ENCODE measurements at places on chromosomes 2 and 18. TPM values are rescaled to one million over a fixed set of nuclear protein-coding genes. Genes with fewer than 3 reads are reported as not detected.
A peak's percentile ranks its signal among the peaks of the same experiment; 100 is the strongest.

DNA sequence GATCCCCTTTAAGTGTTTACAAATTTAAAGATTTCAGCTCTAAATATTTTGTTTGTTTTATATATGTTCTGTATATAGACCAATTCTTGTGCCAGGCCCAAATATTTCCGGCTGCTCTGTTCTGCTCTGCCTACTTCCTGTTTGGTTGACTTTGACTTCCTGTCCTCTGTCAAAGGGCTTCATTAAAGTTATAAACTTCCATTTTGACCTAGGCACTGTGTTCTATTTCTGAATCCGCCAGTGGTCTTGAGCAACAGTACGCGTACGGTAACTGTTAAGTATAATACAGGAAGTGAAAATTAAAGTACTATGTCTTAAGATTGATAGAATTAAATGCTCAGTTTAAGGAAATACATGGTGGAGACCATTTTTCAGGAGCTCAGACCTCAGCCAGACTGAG is 13.5 kb upstream of the REL start:
- H3K4me3 ChIP-seq: no peak overlapping the region
- no peak overlapping the region for H3K27ac ChIP-seq
- H3K36me3 ChIP-seq: no peaks in the 10 kb centered on the region
- no peaks in the 10 kb centered on the region for H3K4me1 ChIP-seq
- no peak for DNase-seq
- H3K27me3 ChIP-seq: no peaks in the 10 kb centered on the region

DNA sequence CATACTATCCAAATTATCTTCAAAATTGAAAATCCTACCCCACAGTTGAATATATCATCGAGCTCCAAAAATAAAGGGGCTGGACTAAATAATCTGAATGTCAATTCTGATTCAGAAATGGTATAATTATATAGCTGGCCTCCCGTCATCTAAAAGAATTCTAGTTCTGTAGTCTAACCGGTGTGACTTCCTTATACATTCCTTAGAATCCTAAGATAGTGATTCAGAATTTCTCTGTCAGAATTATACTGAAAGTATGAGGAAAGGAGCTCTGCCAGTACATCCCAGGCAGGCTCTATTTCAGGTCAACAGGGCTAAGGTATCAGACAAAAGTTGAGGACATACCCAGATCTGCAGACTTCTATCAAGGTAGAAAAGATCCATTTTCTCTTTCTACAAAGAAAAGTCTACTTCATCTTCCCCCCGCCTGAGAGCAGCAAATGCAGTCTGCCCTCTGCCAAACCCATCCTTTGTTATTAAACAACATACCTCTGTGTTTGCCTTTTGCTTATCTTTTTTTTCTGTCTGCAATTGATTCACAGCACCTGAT is 128.5 kb downstream of the METTL4 start:
- H3K27ac ChIP-seq: peak overlapping the region; percentile 57
- peaks cover 18% of the 10 kb centered on the region for H3K4me1 ChIP-seq
- no peaks in the 10 kb centered on the region for H3K36me3 ChIP-seq
- H3K4me3 ChIP-seq: no peak overlapping the region

GRCh38 chr2:72694715-72695496 is 130.9 kb downstream of the EXOC6B start:
- DNase-seq: peak; percentile 49
- no peaks in the 10 kb centered on the region for H3K36me3 ChIP-seq
- H3K4me3 ChIP-seq: no peak overlapping the region
- H3K27ac ChIP-seq: no peak overlapping the region
- peaks cover 8% of the 10 kb centered on the region for H3K4me1 ChIP-seq

Gene HOXD12
- not detected for total RNA-seq

Gene CDH20
- not detected for total RNA-seq

Gene VAMP5
- 47.5 TPM for total RNA-seq

DNA sequence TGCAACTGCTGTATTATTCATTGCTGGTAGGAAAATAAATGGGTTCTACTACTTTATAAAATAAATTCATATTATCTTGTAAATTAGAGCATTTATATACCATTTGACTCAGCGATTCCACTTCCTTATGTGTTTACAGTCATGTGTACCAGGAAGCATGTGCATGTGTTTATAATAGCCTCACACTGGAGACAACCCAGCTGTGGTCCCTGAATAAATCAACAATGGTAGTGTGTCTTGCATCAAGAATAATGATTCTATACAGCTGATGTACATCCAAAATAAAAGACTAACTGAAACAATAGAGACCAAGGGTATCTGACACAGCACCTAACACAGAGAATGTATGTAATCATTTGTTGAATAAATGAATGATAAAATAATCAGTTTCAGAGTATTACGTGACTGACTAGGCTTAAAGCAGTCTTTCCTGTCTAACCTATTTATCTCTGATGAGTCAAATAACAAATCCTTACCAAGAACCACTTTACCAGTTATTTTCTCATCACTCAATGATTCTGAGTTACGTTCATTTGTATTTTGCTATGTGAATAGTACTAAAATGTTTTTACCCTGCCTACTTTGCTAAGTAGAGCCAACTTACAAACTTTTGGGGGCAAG is 216.8 kb downstream of the UBE2E3 start:
- H3K4me3 ChIP-seq: no peak overlapping the region
- no peaks in the 10 kb centered on the region for H3K27me3 ChIP-seq
- no peak for DNase-seq
- peaks cover 5% of the 10 kb centered on the region for H3K4me1 ChIP-seq
- no peak overlapping the region for H3K27ac ChIP-seq

Gene HOXD1
- total RNA-seq: not detected

DNA sequence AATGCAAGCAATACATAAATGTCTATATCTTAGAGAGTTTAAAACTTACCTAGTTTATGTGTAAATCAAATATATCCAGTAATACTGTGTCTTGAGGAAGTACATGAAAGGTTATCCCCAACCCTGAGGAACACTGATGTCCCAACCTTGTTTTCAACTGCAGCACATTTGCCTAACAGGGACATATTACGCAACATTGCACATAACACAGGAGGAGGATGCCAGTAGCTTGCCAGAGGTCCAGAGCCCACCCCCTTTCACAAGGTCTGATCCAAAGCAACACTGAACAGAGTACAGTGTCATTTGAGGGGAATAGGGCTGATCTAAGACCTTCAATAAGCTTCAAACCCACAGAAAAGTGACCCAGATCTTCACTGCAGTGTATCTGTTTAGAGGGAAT is 678.5 kb downstream of the ARHGAP15 start:
- H3K27me3 ChIP-seq: no peaks in the 10 kb centered on the region
- no peak overlapping the region for H3K27ac ChIP-seq
- H3K4me1 ChIP-seq: peaks cover 11% of the 10 kb centered on the region
- no peak for DNase-seq
- H3K36me3 ChIP-seq: no peaks in the 10 kb centered on the region

GRCh38 chr2:96267159-96267971 is 1.3 kb downstream of the CIAO1 start:
- H3K4me3 ChIP-seq: peak overlapping the region; percentile 87
- H3K27ac ChIP-seq: no peak overlapping the region
- H3K4me1 ChIP-seq: peaks cover 19% of the 10 kb centered on the region
- DNase-seq: peak; percentile 70

Gene NEU2
- total RNA-seq: not detected

- H3K36me3 ChIP-seq: no peaks in the 10 kb centered on the region
- no peak overlapping the region for H3K27ac ChIP-seq
- no peak for DNase-seq
- no peaks in the 10 kb centered on the region for H3K4me1 ChIP-seq
- H3K4me3 ChIP-seq: no peak overlapping the region
- no peaks in the 10 kb centered on the region for H3K27me3 ChIP-seq
Observed at GRCh38 chr18:37176621-37176934, 347.7 kb downstream of the KIAA1328 start.

- H3K27me3 ChIP-seq: no peaks in the 10 kb centered on the region
- DNase-seq: no peak
- H3K4me3 ChIP-seq: no peak overlapping the region
- H3K27ac ChIP-seq: no peak overlapping the region
- H3K4me1 ChIP-seq: peaks cover 6% of the 10 kb centered on the region
Observed at GRCh38 chr2:236511266-236511665, 58.4 kb upstream of the ACKR3 start.

Gene VAMP8
- not detected for total RNA-seq

DNA sequence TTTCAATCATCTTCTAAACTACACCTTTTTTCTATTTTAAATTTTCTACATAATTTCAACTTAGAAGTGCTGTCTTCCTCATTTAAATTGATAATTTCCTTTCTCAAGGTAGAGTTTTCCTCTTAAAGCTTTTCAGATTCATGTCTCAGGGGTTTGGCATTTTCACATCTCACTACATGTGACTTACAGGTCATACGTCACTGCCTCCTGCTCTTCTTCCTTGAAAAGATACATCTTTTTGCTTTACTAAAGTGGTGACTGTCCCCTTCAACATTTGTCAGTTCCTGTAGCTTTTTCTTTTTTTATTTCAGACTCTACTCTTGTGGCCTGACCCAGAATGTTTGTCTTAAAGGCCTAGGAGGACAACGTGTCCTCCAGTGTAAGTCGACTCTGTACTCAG is 17.1 kb upstream of the RUFY4 start:
- no peak overlapping the region for H3K27ac ChIP-seq
- no peak for DNase-seq
- no peaks in the 10 kb centered on the region for H3K27me3 ChIP-seq
- H3K4me3 ChIP-seq: no peak overlapping the region
- no peaks in the 10 kb centered on the region for H3K4me1 ChIP-seq

Gene DPYSL5
- total RNA-seq: not detected

GRCh38 chr2:68237976-68238580 is 14.3 kb downstream of the PPP3R1 start:
- H3K4me3 ChIP-seq: no peak overlapping the region
- peaks cover 7% of the 10 kb centered on the region for H3K36me3 ChIP-seq
- no peaks in the 10 kb centered on the region for H3K27me3 ChIP-seq
- no peak overlapping the region for H3K27ac ChIP-seq
- peaks cover 50% of the 10 kb centered on the region for H3K4me1 ChIP-seq

- no peaks in the 10 kb centered on the region for H3K36me3 ChIP-seq
- H3K27me3 ChIP-seq: no peaks in the 10 kb centered on the region
- DNase-seq: no peak
Observed at GRCh38 chr2:42722320-42723190, 41.4 kb downstream of the OXER1 start.

Gene NCKAP5
- 1.2 TPM for total RNA-seq

DNA sequence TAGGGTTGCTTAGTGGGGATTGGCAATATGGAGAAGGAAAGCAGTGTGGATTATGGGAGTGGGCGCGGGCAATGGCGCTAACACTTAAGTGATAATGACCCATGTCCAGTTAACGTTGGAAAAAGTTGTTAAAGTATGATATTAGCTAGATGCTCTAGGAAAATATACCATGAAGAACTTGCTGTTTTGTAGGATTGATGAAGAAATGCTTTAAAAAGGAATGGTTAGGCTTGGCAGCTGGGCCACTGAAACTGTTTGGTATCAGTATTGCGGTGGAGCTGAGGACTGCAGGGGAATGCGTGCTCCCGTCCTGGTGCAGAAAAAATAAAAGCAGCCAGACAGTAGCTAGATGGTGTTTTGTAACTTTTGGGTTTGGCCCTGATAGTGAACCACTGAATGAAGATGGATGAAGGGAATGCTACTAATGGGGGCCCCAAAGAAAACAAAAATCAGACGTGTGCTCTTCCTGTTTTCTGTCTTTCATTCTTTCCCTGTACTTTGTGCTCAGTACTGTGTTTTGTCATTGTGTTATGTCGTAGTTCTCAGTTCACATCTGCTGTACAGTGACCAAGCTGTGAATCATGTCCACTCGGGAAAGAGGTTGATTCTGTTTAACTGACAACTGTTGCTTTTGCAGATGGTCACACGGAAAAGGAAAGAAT is 999 bp downstream of the INSIG2 start:
- H3K27ac ChIP-seq: peak overlapping the region; percentile 27
- peaks cover 31% of the 10 kb centered on the region for H3K4me1 ChIP-seq

GRCh38 chr2:211401328-211401727 is 844.9 kb downstream of the CPS1 start:
- no peaks in the 10 kb centered on the region for H3K36me3 ChIP-seq
- no peak overlapping the region for H3K27ac ChIP-seq
- no peaks in the 10 kb centered on the region for H3K4me1 ChIP-seq
- no peaks in the 10 kb centered on the region for H3K27me3 ChIP-seq
- H3K4me3 ChIP-seq: no peak overlapping the region

DNA sequence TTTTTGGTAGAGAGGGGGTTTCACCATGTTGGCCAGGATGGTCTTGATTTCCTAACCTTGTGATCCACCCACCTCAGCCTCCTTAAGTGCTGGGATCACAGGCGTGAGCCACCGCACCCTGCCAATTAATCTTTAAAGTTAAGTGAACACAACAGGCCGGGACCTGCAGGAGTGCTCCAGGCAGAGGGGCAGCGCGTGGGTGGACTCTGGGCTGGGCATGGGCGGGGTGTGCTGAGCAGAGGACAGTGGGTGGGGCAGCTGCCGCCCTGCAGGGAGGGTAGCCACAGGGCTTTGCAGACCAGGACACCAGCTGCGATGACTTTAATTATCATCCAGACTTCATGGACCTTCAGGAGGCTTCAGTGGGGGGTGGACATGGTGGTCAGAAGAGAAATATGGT is 8.8 kb upstream of the GPR148 start:
- H3K27me3 ChIP-seq: no peaks in the 10 kb centered on the region
- no peaks in the 10 kb centered on the region for H3K4me1 ChIP-seq
- H3K27ac ChIP-seq: no peak overlapping the region
- H3K36me3 ChIP-seq: no peaks in the 10 kb centered on the region
- no peak overlapping the region for H3K4me3 ChIP-seq
- no peak for DNase-seq

Gene CRYGC
- total RNA-seq: not detected

Gene RND3
- total RNA-seq: 178 TPM

Gene TTR
- total RNA-seq: not detected

DNA sequence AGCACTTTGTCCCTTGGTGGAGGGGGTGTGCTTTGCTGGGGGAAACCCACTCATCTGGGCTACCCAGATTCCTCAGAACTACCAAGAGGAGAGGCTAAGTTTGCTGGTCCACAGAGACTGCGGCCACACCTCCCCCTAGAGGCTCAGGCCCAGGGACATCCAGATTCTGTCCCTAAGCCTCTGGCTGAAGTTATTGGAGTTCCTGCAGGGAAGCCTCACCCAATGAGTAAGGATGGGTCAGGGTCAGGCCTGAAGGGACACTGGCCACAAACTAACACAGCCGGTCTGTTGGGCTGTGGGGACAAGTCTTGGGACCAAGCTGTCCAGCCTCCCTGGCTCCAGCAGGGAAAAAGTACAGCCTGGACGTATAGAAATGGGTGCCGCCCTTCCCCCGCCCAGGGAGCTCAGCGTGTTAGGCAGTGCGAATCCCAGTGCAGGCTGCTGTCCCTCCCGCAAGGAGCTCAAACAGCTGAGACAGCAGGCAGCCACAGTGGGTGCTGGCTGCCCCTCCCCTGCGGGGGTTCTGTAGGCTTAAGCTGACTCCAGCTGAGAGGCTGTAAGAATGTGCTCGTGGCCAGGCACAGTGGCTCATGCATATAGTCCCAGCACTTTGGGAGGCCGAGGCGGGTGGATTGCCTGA is 86.9 kb upstream of the ARL5A start:
- no peak for DNase-seq
- H3K27me3 ChIP-seq: no peaks in the 10 kb centered on the region
- no peak overlapping the region for H3K4me3 ChIP-seq
- H3K36me3 ChIP-seq: no peaks in the 10 kb centered on the region
- no peaks in the 10 kb centered on the region for H3K4me1 ChIP-seq

GRCh38 chr2:190159453-190159852 is 96.9 kb upstream of the MSTN start:
- H3K36me3 ChIP-seq: no peaks in the 10 kb centered on the region
- H3K4me3 ChIP-seq: no peak overlapping the region
- no peak for DNase-seq
- no peaks in the 10 kb centered on the region for H3K27me3 ChIP-seq

Gene LOXHD1
- not detected for total RNA-seq

Gene MAP2
- total RNA-seq: 0.21 TPM

All from SJSA1 (cell line).